Gastrocnemius medialis (tissue), 4 donors: ENCODE measurements at places on chromosomes 12 and 14. TPM values are rescaled to one million over a fixed set of nuclear protein-coding genes. Genes with fewer than 3 reads are reported as not detected.

Gene TAS2R20
- 3.6 TPM for total RNA-seq

Gene DYRK4
- 21.1 TPM for total RNA-seq

Gene CD69
- total RNA-seq: not detected

Gene CCDC177
- total RNA-seq: not detected

Gene PLEKHG7
- not detected for total RNA-seq

Gene PPFIA2
- not detected for total RNA-seq

DNA sequence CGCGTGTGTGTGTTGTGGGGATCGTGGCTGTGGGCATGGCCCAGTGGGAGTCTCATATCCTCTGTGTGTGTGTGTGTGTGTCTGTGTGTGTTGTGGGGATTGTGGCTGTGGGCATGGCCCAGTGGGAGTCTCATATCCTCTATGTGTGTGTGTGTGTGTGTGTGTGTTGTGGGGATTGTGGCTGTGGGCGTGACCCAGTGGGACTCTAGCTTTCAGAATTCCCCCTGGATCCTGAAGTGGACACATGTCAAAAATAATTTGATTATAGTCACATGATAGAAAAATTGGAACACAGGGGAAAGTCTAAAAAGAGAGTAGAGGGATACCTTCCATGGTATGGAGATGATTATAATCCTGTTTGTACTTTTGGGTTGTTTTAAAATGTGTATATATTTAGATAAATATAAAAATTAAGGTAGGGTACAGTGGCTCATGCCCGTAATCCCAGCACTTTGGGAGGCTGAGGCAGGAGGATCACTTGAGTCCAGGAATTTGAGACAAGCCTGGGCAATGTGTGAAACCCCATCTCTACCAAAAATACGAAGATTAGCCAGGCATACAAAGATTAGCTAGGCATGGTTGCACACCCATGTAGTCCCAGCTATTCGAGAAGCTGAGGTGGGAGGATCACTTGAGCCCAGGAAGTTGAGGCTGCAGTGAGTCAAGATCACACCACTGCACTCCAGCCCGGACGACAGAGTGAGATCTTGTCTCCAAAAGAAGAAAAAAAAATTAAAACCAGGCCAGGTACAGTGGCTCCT lies 11.0 kb downstream of the PAPLN start:
- no peak overlapping the region for H3K4me3 ChIP-seq
- H3K36me3 ChIP-seq: no peaks in the 10 kb centered on the region
- peaks cover 22% of the 10 kb centered on the region for H3K27me3 ChIP-seq
- H3K27ac ChIP-seq: no peak overlapping the region

- no peak for DNase-seq
- H3K27ac ChIP-seq: no peak overlapping the region
- no peaks in the 10 kb centered on the region for H3K4me1 ChIP-seq
- no peaks in the 10 kb centered on the region for H3K27me3 ChIP-seq
These were observed 382.2 kb downstream of the BCL11B start for GRCh38 chr14:98889836-98890185.

DNA sequence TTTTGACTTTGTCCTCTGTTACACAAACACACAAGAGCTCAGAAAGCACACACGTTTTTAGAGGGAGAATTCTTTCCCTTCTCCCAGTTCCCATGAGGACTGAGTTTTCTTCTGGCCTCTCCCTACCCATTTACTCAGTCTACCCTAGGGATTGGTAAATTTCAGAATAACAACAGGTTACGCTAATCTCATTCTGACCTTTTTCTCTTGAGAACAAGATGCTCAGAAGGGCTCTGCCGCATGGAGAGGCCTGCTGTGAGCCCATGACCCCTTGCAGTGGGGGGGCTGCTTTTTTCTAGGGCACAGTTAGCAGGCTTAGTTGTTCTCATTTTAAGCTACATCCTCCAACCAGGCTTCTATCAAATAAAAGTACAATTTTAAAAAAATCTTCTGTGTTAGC lies 69.5 kb downstream of the GPR135 start:
- H3K4me3 ChIP-seq: no peak overlapping the region
- H3K4me1 ChIP-seq: no peaks in the 10 kb centered on the region
- no peak overlapping the region for H3K27ac ChIP-seq
- DNase-seq: no peak
- no peaks in the 10 kb centered on the region for H3K27me3 ChIP-seq

- H3K4me1 ChIP-seq: no peaks in the 10 kb centered on the region
- no peak overlapping the region for H3K27ac ChIP-seq
- DNase-seq: no peak
- H3K36me3 ChIP-seq: no peaks in the 10 kb centered on the region
- no peaks in the 10 kb centered on the region for H3K27me3 ChIP-seq
These were observed 462.0 kb downstream of the CCDC91 start for GRCh38 chr12:28652239-28652638.

DNA sequence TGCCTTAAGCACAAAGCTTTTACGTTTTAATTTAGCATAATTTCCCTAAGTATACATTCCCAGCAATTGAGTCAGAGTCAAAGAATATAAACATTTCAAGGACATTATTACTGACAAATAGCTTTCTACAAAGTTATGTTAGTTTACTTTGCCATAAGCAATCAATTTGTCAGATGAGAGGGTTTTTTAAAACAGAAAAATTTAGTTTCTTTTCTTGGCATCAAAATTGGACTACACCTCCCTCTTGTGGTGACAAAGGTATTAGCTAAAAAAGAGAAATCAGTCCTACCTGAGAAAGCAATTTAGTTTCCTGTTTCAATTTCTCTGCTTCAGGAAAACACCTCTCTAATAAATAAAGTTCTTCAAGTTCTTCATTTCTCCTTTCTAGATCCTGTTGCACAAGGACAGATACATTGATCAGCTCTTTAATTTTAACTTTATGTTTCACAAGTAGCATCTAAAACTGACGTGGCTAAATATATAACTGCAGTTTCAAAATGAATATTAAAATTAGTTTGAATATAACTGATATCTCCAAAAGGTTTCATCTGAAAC lies 39.9 kb downstream of the DNAI7 start:
- H3K4me1 ChIP-seq: no peaks in the 10 kb centered on the region
- no peak overlapping the region for H3K4me3 ChIP-seq
- no peaks in the 10 kb centered on the region for H3K27me3 ChIP-seq

- DNase-seq: no peak
- no peak overlapping the region for H3K27ac ChIP-seq
- no peaks in the 10 kb centered on the region for H3K27me3 ChIP-seq
- no peaks in the 10 kb centered on the region for H3K36me3 ChIP-seq
- no peak overlapping the region for H3K4me3 ChIP-seq
These were observed 23.6 kb upstream of the FAM181A start for GRCh38 chr14:93903342-93904184.

DNA sequence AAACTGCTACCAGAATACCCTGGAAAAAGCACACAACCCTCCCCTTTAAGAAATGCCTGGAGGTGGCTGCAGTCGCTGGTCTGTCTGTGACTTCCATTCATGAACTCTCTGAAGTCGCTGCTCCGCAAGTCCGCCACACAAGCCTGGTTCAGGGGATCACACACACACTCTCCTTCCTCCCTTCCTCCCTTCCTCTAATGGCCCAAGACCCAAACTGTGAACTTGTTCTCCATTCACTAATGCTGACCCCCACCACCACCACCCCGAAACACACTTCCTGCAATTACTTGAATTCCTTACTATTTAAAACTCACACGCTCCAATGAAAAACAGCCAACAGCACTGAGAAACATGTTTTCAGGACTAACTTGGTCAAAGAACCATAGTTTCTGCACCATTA lies 1.0 kb upstream of the LMO3 start:
- peaks cover 42% of the 10 kb centered on the region for H3K27me3 ChIP-seq
- H3K27ac ChIP-seq: no peak overlapping the region

- H3K27me3 ChIP-seq: no peaks in the 10 kb centered on the region
- no peak overlapping the region for H3K4me3 ChIP-seq
- no peak overlapping the region for H3K27ac ChIP-seq
These were observed 105.0 kb upstream of the CPNE8 start for GRCh38 chr12:39010406-39010805.

DNA sequence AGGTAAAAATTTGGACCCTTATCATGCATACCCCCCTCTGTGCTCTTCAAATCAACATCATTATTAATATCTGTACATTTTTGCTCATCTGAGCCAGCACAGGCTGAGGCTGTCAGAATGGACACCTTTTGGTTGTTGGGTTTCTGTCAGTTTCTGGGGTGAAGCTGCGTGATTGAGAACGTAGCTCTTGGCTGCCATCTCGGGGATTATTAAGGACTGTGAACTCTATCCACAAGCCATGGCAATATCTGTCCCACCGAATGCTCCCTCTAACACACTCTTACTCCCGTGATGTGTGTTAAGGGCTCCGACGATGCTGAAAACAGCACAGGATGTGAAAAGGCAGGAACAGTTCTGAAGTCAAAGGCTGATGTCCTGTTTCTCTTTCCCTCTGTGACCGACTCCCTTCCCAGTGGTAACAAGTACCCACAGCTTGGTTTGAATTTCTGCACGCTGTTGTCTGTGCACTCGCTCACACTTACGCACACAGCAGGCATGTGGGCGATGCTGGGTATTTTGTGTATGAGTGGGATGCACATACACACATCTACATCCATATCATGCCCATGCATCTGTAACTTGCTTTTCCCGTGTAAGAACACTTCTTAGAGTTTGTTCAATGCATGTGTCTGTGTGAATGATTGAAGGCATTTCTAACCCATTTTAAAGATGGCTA lies 405.6 kb downstream of the TMEM121 start:
- no peaks in the 10 kb centered on the region for H3K36me3 ChIP-seq
- no peaks in the 10 kb centered on the region for H3K4me1 ChIP-seq
- H3K27ac ChIP-seq: no peak overlapping the region
- DNase-seq: no peak
- H3K27me3 ChIP-seq: peaks cover 2% of the 10 kb centered on the region

GRCh38 chr14:103568952-103569351 lies 6.2 kb downstream of the COA8 start:
- H3K36me3 ChIP-seq: peaks cover 12% of the 10 kb centered on the region
- no peaks in the 10 kb centered on the region for H3K27me3 ChIP-seq
- DNase-seq: no peak
- H3K4me3 ChIP-seq: no peak overlapping the region
- peaks cover 6% of the 10 kb centered on the region for H3K4me1 ChIP-seq
- H3K27ac ChIP-seq: no peak overlapping the region

- peaks cover 42% of the 10 kb centered on the region for H3K4me1 ChIP-seq
- no peak overlapping the region for H3K4me3 ChIP-seq
- no peak for DNase-seq
These were observed 63.0 kb downstream of the FOS start for GRCh38 chr14:75341620-75342019.

DNA sequence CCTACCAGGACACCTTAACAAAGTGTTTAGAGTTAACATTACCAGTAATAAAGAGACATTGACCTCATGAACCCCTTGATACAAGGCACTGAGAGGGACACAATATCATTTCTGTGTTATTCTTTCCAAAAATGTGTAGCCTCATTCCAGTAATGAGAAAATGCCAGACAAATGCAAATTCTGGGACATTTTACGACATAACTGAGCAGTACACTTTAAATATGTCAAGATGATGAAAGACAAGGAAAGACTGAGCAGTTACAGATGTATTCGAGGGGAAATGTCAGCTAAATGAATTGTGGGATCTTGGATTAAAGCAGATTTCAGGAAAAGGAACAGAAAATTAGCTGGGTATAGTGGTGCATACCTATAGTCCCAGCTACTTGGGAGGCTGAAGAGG lies 255.6 kb downstream of the ERC1 start:
- no peak overlapping the region for H3K27ac ChIP-seq
- DNase-seq: no peak
- H3K36me3 ChIP-seq: no peaks in the 10 kb centered on the region
- no peak overlapping the region for H3K4me3 ChIP-seq
